Large intestine (tissue), 12 donors: ENCODE measurements at places on chromosomes 5 and 9. TPM values are rescaled to one million over a fixed set of nuclear protein-coding genes. Genes with fewer than 3 reads are reported as not detected.

The ZBED3 gene
- 16.6 TPM for polyA plus RNA-seq

The ZER1 gene
- 36.7 TPM for polyA plus RNA-seq

- DNase-seq, result peak; percentile 28
Measured at GRCh38 chr9:99463131-99463530, 241.0 kb downstream of the SEC61B start.

The FAM151B gene
- 1.2 TPM for polyA plus RNA-seq

The PPP3R2 gene
- 0.01 TPM for polyA plus RNA-seq

The MVB12B gene
- polyA plus RNA-seq, result 13.4 TPM

The LHX6 gene
- polyA plus RNA-seq, result 1.1 TPM

The NR2F1 gene
- polyA plus RNA-seq, result 7.6 TPM

GRCh38 chr5:118042076-118042475 is 946.3 kb downstream of the DTWD2 start:
- DNase-seq, result no peak

The ZBTB34 gene
- 14.6 TPM for polyA plus RNA-seq

DNA sequence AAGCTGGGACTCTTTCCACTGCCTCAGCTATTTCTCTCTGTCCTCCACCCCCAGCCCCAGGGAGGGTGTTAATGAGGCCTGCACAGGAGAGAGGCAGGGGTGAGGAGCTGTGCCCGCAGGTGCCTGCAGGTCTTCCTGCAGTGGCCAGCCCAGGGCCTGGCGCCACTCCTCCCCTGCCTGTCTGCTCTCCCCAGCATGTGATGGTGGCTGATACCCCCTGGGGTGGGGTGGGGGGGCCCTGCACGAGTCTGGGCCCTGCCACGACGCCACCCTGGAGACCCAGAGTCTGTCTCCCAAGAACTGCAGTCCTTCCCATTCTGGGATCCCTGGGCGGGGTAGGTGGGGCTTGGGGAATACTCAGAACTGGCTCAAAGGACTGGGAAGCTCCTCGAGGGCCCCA is 166.4 kb upstream of the SMIM23 start:
- DNase-seq, result no peak

The SLC35D2 gene
- polyA plus RNA-seq, result 70.5 TPM

DNA sequence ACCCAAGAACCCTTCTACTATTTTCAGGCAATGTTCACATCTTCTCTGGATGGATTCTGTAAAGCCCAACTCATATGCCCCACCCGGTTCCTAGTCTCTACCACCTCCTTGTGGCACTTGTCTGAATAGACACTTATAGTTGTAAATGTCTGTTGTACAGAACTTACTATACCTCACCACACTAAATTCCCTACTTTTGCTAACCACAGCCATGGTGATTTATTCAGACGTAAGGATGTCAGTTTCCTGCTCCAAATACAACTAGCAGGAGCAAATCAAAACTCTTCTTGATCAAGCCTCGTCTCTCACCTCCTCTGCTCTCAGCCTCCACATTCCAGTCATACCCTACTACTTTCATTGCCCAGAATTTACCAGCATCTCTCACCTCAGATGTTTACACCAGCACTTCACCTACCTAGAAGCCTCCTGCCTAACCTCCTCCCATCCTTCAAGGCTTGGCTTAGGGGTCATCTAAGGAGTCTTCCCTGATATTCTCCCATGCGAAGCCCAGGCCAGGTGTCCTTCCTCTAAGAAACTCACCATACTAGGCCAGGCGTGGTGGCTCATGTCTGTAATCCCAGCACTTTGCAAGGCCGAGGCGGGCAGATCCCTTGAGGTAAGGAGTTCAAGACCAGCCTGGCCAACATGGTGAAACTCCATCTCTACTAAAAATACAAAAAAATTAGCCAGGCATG is 75.5 kb downstream of the MAPKAP1 start:
- peak; percentile 22 for DNase-seq

DNA sequence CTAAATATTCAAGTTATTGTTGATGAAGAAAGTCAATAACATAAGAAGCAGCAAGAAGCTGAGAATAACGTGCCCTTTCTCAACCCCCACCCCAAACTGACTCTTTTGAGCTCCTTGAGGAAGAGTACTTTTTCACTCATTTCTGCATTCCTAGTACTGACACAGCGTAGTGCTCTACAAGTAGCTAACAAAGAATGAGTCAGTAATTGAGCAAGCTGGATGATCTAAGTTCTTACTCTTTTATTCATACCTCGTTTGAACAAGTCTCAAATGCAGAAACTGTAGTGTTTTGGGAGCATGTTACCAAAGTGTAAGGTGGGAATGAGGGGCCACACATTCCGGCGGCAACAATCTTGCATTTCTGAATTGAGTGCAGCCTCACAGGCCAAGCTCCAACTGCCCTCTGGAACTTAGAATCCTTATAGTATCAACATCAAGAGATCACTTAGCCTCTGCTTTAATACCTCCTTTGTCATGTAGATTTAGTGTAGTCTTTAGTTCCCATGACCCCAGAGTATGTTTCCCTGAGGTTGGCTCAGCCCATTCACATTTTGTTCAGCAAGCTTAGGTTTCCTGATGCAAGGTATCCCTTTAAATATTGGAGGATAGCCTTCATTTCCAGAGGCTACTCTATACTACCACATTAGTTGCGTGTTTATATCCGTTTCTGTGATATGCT is 152.0 kb downstream of the PRR16 start:
- DNase-seq, result no peak

- DNase-seq, result no peak
Measured at GRCh38 chr9:136570191-136570845, 24.5 kb upstream of the NOTCH1 start.

- no peak for DNase-seq
Measured at GRCh38 chr9:7387840-7388239, 411.7 kb downstream of the DMAC1 start.

GRCh38 chr9:107925749-107926297 is 436.3 kb upstream of the KLF4 start:
- no peak for DNase-seq

- DNase-seq, result no peak
Measured at GRCh38 chr5:60257596-60258271, 364.2 kb upstream of the PDE4D start.

GRCh38 chr9:133347515-133347984 is 381 bp downstream of the MED22 start:
- DNase-seq, result peak; percentile 30

- DNase-seq, result peak; percentile 50
Measured at GRCh38 chr9:133973111-133973790, 18.9 kb downstream of the VAV2 start.

- peak; percentile 72 for DNase-seq
Measured at GRCh38 chr9:125360601-125361000, 99.0 kb downstream of the GAPVD1 start.

The FAXDC2 gene
- 33.0 TPM for polyA plus RNA-seq

DNA sequence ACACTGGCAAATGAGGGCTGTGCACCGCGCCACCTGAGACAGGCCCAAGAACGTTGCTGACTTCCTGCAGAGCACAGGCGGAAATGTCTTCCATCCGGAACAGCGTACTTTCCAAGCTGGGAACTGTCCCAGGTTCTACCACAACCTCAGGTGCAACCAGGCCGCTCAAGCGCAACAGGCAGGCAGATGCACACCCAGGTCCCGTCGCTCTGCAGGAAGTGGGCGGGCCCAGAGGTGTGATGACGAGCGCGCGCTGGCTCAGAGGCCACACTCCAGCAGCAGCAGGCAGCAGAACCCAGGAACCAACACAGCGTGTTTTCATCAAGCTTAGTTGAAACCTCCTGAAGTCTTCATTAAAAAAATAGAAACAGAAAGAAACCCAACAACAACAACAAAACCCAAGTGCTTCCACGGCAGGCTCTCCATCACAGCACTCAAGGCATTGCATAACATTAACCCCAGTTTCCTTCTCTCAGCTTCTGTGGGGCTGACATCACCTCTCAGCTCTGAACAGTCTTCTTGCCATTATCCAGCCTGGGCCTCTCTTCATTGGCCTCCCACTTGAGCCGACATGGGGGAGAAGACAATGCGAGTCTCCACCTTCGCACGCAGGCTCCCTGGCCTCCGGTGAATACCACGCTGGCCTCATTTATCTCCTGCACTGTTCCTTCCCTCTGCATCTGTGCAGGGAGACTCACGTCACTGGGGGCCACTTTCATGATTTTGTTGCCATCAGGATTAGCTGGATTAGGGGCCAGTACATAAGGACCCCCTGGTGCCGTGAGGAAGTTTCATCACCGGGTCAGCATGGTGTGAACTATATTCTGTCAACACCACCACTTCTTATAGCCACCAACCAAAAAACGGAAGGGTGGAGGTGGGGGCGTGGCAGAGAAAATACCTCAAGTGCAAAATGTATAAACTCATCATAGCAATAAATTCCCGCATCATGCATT is 22.1 kb downstream of the PTCH1 start:
- peak; percentile 48 for DNase-seq

The MCIDAS gene
- not detected for polyA plus RNA-seq

The CYSRT1 gene
- polyA plus RNA-seq, result 71.7 TPM

DNA sequence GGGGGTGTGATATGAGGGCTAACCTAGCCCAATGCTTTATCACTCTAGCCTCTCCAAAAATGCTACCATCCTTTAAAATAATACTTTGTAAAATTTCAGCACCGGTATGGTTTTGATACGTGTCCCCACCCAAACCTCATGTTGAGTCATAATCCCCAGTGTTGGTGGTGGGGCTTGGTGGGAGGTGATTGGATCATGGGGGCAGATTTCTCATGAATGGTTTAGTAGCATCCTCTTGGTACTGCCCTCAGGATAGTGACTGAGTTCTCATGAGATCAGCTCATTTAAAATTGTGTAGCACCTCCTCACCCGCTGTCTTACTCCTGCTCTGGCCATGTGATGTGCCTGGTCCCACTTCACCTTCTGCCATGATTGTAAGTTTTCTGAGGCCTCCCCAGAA is 35.0 kb upstream of the ANKH start:
- DNase-seq, result no peak

DNA sequence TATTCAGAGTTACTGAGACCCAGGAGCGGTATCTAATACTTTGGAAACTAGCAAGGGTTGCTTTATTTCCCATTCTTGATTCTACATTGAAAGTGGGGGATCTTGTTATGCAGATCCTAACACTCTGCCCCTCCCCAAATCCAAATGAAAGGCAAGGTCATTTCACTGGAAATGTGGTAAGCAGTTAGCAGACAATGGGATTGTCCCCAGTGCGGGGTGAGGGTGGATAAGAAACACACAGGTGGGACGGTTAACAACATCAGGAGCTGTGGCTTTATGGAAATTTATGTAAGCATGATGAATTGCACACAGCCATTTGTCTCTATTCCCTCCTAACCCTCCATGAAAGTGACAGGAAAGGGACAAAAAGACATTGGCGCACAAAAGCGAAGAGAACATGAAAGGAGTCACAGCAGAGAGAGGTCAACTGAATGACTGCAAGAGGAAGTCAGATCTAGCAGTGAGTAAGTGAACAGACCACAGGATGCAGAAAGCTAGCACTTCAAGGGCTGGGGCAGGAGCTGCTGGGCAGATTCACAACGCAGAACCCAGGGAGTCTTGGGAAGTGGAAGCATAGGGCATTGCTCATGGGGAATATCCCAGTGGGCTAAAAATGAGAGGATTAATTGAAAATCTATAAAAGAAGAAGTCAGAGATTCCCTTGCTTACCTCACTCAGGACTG is 184.4 kb downstream of the HSD17B3 start:
- no peak for DNase-seq

GRCh38 chr5:72511774-72512592 is 4.8 kb upstream of the ZNF366 start:
- no peak for DNase-seq
